ENCODE measurements at places on chromosomes 16 and 17.

DNA sequence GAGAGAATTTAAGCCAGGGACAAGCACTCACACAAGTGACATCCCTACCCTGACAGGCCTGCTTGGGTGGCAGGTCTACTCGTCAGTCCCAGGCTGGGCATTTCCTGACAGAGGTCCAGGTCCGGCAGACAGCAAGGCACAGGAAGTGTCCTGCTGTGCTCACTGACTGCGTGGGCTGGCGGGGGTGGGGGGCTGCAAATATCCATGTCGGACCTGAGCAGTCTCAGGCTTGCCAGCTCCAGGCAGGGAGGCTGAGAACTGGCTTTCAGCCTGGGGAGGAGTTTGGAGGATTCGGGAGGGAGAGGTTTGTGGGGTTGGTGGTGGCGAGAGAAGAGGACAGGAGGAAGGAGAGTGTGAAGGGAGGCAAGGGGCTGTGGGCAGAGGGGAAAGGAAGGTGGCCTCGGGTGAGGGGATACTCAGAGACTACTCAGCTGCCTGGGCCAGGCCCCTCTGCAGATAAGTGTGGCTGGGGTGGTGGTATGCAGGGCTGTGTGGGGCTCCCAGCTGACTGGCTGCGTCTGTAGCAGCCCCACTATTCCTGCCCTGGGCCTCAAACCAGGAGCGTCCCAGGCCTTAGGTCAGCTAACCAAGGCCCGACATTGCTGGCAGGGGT is 7.8 kb downstream of the HIC1 start:
- DNase-seq, result no peak

GRCh38 chr17:64084940-64085649 is 44.8 kb downstream of the ERN1 start:
- DNase-seq, result no peak

- no peak for DNase-seq
These were observed 72.3 kb upstream of the MMP2 start for GRCh38 chr16:55406651-55407050.

- DNase-seq, result no peak
These were observed 402.3 kb upstream of the ASIC2 start for GRCh38 chr17:33695431-33695830.
